Central memory CD8-positive, alpha-beta T cell (primary cell): ENCODE measurements at places on chromosomes 7 and 10.

- H3K36me3 ChIP-seq, result peaks cover 7% of the 10 kb centered on the region
- no peak for DNase-seq
- no peak overlapping the region for H3K27ac ChIP-seq
- H3K27me3 ChIP-seq, result no peaks in the 10 kb centered on the region
- H3K4me3 ChIP-seq, result no peak overlapping the region
Observed at GRCh38 chr7:114952296-114952695, 30.4 kb downstream of the MDFIC start.

GRCh38 chr7:22851145-22851544, 28.5 kb upstream of the TOMM7 start:
- H3K27me3 ChIP-seq, result no peaks in the 10 kb centered on the region
- H3K4me1 ChIP-seq, result peaks cover 20% of the 10 kb centered on the region
- no peak overlapping the region for H3K27ac ChIP-seq
- DNase-seq, result no peak
- no peak overlapping the region for H3K4me3 ChIP-seq

DNA sequence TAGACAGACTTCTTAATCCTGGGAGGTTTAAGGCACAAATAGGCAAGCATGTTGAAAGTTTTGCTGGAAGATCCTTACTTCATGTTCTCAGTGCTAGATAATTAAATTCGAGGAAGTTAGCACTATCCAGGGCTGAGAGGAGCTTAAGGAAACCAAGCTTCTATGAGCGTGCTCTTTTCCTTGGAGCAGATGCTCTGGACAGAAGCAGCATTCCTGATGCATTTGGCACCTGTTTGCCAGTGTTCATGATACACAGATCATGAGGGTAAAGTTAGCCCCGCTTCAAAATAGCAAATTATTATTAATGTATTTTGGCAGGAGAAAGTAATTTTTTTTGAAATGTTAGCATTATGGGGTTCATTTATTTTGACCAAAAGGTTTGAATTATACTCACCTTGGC, 9.4 kb downstream of the HDAC9 start:
- no peak for DNase-seq
- H3K27me3 ChIP-seq, result no peaks in the 10 kb centered on the region

DNA sequence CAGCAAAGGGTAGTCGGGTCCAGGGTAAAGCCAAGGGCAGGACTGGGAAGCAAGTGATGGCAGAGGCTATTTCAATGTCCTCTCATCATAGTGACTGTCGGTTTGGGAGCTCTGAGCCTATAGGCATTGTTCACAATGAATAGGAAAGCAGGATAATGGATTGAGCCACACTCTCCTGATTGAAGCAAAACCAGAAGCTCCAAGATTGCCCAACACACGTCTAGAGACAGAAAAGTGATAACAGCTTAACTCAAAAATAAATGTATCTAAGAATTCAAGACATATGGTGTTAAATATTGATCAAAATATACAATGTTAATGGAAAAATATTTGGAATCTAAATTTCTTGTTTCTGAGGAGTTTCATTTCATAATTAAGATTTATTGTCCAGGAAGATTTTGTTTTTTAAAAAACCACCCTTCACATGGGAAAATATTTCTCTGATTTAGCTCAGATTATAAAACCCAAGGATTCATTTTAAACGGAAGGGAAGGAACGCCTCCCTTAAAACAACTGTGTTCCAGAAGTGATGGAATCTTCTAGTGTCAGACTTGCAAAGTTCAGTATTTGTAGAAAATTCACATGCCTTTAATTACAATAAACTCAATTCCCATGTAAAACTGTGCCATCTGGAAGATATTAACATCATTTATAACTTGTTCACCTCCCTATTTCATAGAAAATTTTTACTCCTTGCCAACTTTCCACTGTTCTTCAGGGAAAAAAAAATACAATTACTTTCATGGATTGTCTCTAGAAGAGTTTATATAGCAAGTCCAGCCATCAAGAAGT, 54.5 kb downstream of the NRP1 start:
- H3K27ac ChIP-seq, result no peak overlapping the region
- H3K36me3 ChIP-seq, result no peaks in the 10 kb centered on the region
- no peak for DNase-seq
- H3K4me1 ChIP-seq, result no peaks in the 10 kb centered on the region

GRCh38 chr7:117808341-117808757, 64.9 kb downstream of the CTTNBP2 start:
- H3K36me3 ChIP-seq, result no peaks in the 10 kb centered on the region
- no peak overlapping the region for H3K4me3 ChIP-seq
- no peaks in the 10 kb centered on the region for H3K27me3 ChIP-seq
- no peak overlapping the region for H3K27ac ChIP-seq

DNA sequence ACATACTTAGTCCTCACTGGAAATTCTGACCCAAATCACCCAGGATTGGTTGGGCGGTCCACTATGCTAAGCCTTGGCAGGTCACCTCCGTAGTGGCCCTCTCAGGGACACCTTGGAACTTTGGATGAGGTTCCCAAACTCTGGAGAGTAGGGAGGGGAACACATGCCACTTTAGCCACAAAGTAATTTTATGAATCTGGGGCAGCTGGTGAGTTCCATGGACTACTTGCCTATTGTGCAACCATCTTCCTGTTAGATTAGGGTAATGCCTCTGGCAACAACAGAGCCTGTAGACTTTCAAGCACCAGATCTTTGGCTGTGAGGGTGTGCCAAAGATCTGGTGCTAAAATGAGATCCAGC, 77.7 kb downstream of the ITGB8 start:
- H3K4me3 ChIP-seq, result no peak overlapping the region
- H3K27ac ChIP-seq, result no peak overlapping the region
- no peak for DNase-seq
- H3K36me3 ChIP-seq, result peaks cover 4% of the 10 kb centered on the region

GRCh38 chr10:98414578-98414931, 427 bp downstream of the PYROXD2 start:
- H3K4me1 ChIP-seq, result peaks cover 12% of the 10 kb centered on the region
- H3K4me3 ChIP-seq, result peak overlapping the region; percentile 86
- no peak for DNase-seq
- H3K27ac ChIP-seq, result peak overlapping the region; percentile 96
- peaks cover 13% of the 10 kb centered on the region for H3K36me3 ChIP-seq

DNA sequence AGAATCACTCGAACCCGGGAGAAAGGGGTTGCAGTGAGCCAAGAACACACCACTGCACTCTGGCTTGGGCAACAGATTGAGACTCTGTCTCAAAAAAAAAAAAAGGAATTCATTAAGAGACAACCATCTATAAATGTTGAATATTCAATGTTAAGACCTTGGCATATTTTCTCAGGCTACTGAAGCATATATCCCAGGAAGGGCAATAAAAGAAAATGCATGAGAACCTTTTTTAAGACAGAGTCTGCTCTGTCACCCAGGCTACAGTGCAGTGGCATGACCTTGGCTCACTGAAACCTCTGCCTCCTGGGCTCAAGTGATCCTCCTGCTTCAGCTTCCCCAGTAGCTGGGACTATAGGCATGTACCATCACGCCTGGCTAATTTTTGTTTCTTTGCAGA, 165.0 kb downstream of the JMJD1C start:
- H3K27ac ChIP-seq, result no peak overlapping the region
- DNase-seq, result no peak

GRCh38 chr7:66013938-66014337, 31.9 kb upstream of the GUSB start:
- H3K27ac ChIP-seq, result no peak overlapping the region
- no peaks in the 10 kb centered on the region for H3K4me1 ChIP-seq
- peaks cover 25% of the 10 kb centered on the region for H3K27me3 ChIP-seq

GRCh38 chr7:97735075-97735474, 3.2 kb downstream of the TAC1 start:
- H3K27ac ChIP-seq, result no peak overlapping the region
- H3K27me3 ChIP-seq, result peaks cover 55% of the 10 kb centered on the region
- no peaks in the 10 kb centered on the region for H3K36me3 ChIP-seq
- no peak for DNase-seq

DNA sequence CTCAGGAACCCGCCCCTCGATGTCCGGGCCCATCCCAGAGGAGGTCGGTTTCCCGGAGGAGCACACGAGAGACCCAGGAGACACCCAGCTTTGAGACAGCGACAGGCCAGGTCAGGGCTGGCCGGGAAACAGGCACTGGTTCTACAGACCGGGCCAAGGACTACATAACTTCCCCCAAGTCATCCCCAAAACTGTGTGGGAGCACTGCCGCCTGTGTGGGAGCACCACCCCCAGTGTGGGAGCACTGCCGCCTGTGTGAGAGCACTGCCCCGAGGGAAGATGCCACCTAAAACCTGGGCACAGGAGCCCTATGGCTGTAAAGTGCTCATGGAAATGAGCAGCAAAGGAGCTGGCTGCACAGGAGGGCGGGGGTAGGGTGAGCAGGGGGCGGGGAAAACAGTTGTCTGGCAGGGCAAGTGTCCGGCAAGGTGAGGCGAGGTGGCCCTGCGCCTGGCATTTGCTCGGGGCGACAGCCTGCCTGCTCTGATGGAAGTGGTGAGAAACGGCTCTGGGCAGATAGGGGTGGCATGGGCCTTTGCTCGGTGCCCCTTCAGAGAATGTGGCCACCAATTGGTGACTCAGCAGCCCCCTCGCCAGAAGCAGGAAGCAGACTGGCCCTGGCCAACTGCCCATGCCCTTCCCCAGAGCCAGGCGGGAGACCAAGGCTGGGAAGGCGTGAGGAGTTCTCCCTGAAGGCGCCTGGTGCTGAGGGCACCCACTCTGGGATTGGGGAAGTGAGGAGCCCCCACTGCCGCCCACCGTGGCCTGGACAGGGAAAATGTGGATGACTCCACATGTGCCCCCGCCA, 26.2 kb downstream of the PAPOLB start:
- H3K4me3 ChIP-seq, result no peak overlapping the region
- no peak overlapping the region for H3K27ac ChIP-seq
- peaks cover 2% of the 10 kb centered on the region for H3K36me3 ChIP-seq
- H3K4me1 ChIP-seq, result no peaks in the 10 kb centered on the region
- no peak for DNase-seq
- no peaks in the 10 kb centered on the region for H3K27me3 ChIP-seq

DNA sequence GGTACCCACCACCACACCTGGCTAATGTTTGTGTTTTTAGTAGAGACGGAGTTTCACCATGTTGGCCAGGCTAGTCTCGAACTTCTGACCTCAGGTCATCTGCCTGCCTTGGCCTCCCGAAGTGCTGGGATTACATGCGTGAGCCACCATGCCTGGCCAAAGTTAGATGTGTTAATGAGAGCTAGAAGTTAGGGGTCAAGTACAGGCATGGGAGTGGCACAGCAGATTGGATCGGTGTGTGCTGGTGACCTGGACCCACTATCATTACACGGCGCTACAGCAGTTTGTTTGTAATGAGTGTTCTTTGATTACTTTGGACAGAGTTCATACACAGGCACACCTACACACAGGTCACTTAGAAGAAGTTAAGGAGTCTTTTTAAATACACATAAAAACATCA, 36.7 kb downstream of the DNAJB6 start:
- H3K27ac ChIP-seq, result peak overlapping the region; percentile 84
- H3K4me1 ChIP-seq, result peaks cover 69% of the 10 kb centered on the region
- peaks cover 71% of the 10 kb centered on the region for H3K36me3 ChIP-seq
- DNase-seq, result no peak
- no peaks in the 10 kb centered on the region for H3K27me3 ChIP-seq

GRCh38 chr7:44978511-44979366, at the start of gene MYO1G:
MYO1G (minus strand) TSS chr7:44979015; CDS start chr7:44978961, 54 bp downstream.
- peaks cover 65% of the 10 kb centered on the region for H3K4me1 ChIP-seq
- peak within 1 kb of the TSS; percentile 98 for H3K4me3 ChIP-seq
- H3K36me3 ChIP-seq, result peaks cover 64% of the 10 kb centered on the region
- H3K27me3 ChIP-seq, result no peaks in the 10 kb centered on the region

- H3K4me3 ChIP-seq, result no peak overlapping the region
- no peaks in the 10 kb centered on the region for H3K4me1 ChIP-seq
- no peak for DNase-seq
- H3K27me3 ChIP-seq, result no peaks in the 10 kb centered on the region
- no peak overlapping the region for H3K27ac ChIP-seq
Observed at GRCh38 chr10:25425776-25426175, 251.0 kb downstream of the GPR158 start.

- H3K27ac ChIP-seq, result no peak overlapping the region
- H3K27me3 ChIP-seq, result peaks cover 46% of the 10 kb centered on the region
- H3K4me1 ChIP-seq, result peaks cover 14% of the 10 kb centered on the region
- H3K4me3 ChIP-seq, result no peak overlapping the region
- no peaks in the 10 kb centered on the region for H3K36me3 ChIP-seq
- no peak for DNase-seq
Observed at GRCh38 chr10:13709931-13710650, 123.3 kb downstream of the PRPF18 start.

- H3K27me3 ChIP-seq, result peaks cover 40% of the 10 kb centered on the region
- H3K4me3 ChIP-seq, result no peak overlapping the region
- H3K36me3 ChIP-seq, result peaks cover 1% of the 10 kb centered on the region
- peaks cover 5% of the 10 kb centered on the region for H3K4me1 ChIP-seq
Observed at GRCh38 chr7:21850531-21851285, 95.0 kb downstream of the CDCA7L start.

DNA sequence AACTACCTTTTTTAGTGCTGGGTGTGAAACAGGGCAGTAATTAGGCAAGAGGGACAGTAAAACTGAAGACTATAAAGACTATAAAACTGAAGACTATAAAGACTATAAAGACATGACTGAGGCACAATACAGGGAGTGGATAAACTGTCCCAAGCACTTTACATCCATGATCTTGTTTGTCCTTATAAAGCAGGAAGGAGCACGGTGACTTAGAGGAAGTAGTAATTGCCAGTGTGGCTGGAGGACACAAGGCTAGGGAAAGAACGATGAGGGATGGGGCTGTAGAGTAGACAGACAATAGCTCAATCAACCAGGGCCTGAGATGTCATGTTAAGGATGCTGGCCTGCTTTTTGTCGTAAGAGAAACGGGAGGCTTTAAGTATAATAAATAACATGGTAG, 26.0 kb downstream of the DNAJC12 start:
- peaks cover 50% of the 10 kb centered on the region for H3K27me3 ChIP-seq
- DNase-seq, result no peak
- H3K36me3 ChIP-seq, result no peaks in the 10 kb centered on the region
- no peak overlapping the region for H3K4me3 ChIP-seq
- H3K4me1 ChIP-seq, result no peaks in the 10 kb centered on the region
- no peak overlapping the region for H3K27ac ChIP-seq

DNA sequence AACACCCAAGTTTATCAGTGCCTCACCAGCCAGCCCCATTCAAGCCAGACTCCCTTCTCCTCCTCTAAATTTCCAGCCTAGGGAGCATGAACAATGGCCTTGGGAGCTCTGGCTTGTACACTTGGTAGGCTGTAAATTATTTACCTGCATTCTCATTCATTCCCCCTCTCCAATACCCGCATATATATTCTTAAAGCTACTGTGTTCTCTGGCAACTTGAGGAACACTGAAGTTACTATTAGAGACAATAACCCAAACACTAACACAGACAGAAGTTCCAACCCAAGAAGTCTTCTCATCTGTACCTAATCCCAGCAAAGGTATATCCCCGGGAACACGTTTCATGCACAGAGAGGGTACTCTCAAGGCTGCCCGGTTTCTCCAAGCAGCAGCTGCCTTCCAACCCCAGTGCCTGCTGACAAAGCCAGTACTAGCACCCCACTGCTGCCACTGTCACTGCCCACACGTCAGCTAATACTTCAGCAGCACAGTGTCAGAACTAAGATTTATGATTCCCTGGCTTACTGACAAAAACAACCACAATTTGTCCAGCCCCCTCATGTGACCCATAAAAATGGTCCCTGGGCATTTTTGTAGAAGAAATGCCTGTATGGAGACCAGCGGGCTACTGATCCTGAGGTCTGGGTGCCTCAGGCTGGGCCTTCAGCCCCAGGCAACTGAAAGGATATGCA, 3.1 kb downstream of the WDR91 start:
- peaks cover 40% of the 10 kb centered on the region for H3K4me1 ChIP-seq
- peaks cover 15% of the 10 kb centered on the region for H3K36me3 ChIP-seq
- H3K27ac ChIP-seq, result no peak overlapping the region
- peak overlapping the region; percentile 47 for H3K4me3 ChIP-seq
- H3K27me3 ChIP-seq, result no peaks in the 10 kb centered on the region
